ENCODE measurements at places on chromosomes 6 and 20.
A peak's percentile ranks its signal among the peaks of the same experiment; 100 is the strongest.

- DNase-seq: no peak
Measured at GRCh38 chr6:80641591-80641990, 535.1 kb downstream of the BCKDHB start.

DNA sequence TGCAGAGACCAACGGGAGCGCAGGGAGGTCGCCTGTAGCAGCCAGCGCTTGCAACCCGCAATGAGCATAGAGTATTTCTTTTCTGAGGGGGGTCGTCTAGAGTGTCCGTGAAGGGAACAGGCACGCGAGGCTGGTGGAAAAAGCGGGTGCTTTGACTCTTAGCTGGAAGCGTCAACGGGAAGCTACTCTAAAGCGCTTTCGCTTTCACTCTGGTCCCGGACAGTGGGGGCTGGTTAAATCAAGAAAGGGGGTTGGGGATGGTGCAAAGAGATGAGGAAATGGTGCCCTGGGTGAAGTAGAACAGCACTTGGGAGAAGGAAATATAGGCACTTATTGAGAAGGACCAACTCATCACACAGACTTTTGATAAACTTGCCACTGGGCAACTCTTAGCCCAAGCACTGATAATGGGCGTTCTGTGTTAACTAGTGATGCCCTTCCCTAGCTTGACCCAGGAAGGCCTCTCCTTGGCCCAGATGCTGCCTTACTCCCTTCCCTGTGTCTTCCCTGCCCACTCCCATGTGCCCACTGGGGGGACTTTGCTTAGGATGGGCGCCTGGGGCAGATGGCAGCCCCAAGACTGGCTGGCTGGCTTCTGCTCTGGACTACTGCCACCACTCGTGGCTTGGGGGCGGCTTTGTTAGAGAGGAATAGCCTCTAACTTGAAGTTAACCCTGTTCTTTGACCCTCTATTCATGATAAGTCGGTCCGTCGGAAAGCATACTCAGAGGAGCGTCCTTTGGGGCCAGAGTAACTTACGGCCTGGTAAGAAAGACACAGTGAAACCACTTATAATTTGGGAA, 585 bp downstream of the PSMB9 start:
- DNase-seq: peak; percentile 51

DNA sequence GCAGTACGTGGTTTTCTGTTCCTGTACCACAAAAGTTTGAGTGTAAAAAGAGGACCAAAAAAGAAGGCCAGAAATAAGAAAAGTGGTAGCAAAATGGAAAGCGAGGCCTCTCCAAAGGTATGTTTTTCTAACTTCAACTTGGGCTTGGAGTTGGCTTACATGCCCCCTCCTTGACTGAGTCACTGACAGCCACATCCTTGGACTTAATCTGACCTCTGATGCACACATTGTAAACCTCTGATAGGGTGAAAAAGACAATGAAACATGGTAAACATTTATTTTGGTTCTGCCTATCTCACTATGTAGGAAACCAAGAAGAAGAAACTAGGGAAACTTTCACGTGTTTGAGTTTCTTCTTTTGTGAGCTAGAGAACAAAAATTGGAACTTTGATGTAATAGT, 503.2 kb upstream of the ID4 start:
- DNase-seq: no peak

DNA sequence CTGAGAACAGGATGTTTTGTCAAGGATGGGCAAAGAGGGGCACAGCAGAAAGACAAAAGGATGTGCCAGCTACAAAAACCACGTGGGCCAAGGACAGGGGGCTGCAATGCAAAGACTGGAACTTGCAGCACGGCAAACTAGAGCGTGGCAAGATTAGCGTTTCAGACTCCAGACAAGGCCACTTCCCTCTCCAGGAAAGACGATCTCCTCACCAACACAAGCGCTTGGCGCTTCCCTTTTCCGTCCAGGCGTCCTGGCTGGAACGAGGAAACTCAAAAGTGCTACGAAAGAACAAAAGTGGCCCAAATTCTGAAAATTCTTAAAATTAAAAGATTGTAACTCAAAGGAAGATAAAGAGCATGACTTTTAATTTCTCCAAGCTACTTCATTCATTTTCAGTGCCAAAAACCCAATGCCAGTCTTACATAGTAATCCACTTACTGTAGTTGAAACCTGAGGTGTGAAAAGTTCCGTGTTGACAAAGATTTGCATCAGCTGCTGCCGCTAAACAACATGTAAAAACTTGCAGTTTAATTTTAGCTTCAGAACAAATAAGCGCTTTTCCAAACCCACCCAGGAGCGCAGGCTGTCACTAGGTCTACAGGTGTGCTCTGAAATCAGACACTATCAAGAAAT, 207.1 kb upstream of the RREB1 start:
- no peak for DNase-seq

DNA sequence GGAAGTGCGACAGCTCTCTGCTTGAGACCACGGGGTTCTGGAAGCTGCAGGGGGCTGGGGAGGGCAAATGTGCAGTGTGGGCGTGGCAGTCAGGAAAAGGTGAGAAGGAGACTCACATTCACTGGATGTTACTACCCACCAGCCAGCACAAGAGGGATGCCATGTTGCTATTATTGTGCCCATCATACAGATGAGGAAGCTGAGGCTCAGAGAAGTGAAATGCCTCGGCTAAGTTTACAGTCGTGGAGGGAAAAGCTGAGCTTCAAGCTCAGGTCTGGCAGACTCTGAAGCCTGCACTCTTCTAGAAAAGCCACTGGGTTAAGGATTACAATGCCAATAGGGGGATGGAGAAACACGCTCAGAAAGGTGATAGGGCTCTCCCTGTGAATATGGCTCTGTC, 34.4 kb downstream of the HNF4A start:
- DNase-seq: no peak

All from CD4-positive, alpha-beta T cell treated with Interleukin-15 for 1 hour (primary cell).